ENCODE measurements at places on chromosomes 1 and 21.

GRCh38 chr21:34669149-34669879, 520 bp downstream of the CLIC6 start:
- DNase-seq, result peak; percentile 37

DNA sequence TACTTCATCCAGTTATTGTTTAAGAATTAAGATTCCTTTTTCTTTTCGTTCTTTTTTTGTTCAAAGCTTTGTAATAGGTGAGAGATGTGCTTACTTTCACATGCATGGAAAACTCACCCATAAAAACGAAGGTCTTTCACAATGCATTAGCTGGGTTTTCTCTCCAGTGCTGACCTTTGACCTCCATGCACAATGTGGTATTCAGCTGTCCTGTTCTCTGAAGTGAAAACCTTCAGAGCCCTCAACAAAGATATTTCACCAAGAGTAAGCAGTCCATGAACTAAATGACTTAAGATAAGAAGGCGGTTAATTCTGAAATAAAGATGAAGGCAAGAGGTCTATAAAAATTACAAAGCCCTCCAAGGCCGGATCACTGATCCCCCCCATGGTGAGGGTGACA, 77.1 kb upstream of the IPO9 start:
- no peak for DNase-seq

DNA sequence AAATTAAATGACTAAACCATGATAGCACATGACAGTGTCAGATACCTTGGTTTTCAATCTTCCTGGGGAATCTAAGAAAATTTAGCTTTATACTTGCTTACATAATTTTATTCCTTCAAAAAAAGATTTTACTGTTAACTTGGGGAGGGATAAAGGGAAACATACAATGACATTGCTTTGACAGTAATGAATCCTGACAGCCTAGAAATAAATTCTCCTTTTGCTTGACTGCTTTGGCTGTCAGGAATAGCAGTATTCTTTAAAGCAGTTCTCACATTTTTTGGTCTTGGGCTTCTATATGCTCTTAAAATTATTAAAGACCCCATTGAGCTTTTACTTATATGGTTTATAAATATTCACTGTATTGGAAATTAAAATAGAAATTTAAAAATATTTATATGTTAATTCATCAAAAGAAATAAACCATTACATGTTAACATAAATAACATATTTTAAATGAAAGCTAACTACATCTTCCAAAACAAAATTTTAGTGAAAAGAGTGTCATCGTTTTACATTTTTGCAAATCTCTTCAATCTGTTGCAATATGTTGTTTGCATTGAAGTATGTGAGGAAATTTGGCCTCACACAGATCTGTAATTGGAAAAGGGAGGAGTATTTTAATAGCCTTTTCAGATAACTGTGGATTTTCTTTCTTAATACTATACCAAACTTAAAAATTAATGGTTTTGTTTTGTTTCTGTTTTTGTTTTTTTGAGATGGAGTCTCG, 16.1 kb downstream of the EPHX4 start:
- DNase-seq, result no peak

DNA sequence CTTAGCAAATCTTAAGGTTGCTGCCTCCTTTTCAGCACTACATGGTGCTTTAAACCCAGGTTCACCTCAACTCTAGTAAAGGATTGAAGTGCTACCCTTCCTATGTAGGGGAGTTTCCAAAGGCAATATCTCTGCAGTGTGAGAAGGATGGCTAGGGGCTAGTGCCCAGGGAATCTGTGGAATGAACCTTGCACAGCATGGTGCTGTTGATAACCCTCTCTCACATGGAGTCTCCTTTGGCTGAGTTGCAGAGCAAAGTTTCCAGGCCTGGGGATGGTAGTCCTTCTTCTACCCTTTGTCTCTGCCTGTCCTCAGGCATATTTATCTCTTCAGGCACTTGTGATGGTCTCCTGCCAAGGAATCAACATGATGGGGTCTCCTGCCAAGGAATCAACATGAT, 59.4 kb downstream of the AXDND1 start:
- DNase-seq, result no peak

GRCh38 chr1:10785728-10786638, 10.5 kb downstream of the CASZ1 start:
- no peak for DNase-seq

GRCh38 chr1:53123453-53124140, 18.8 kb downstream of the SLC1A7 start:
- DNase-seq, result no peak

GRCh38 chr1:59927213-59927612, 640 bp upstream of the CYP2J2 start:
- no peak for DNase-seq

DNA sequence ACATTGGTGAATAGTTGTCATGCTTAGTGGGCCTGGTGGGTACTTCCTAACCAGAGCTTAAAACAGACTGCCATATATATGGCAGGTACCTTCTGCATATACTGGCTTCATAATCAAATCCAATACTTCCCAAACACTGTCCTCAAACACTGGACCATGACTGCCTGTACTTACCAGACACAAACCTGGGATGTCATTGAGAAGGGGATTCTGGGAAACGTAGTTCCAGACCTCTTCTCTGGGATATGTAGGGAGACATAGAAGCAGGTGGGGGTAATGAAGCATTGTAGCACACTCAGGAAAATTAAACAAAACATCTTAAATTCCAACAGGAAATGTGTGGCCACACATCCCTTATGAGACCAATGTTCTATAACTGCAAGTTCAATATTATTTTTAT, 76.5 kb upstream of the ADAMTS5 start:
- DNase-seq, result no peak

- DNase-seq, result no peak
These were observed 193.1 kb downstream of the ST6GALNAC3 start for GRCh38 chr1:76267631-76268030.

DNA sequence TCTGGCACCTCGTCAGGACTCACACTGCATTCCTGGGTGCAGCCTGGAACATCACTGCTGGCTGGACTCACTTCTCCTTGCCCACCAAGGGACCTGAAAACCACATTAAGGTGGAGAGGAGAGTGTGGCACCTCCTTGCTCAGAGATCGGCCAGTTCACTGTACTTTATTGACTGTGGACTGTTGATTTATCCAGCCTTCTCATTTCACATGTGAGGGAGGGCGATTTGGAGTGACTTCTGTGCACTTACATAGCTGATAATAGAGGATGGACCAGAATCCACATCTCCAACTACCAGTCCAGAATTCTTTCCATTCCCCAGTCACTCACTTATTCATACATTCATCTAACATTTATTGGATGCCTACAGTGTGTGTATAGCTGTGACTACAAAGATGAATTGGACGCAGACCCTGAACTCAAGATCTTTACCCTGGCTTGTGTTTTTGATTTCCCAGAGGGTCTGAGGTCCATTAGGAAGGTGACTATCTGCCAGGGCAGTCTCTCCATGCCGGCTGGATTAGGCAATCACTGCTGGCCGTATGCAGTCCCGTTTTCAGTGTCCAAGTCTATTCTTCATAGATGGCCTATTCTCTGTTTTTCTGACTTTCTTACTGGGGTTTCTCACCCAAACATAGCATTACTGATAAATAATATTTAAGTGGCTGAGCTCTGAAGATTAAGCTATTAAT, 233.5 kb upstream of the SGIP1 start:
- no peak for DNase-seq

- DNase-seq, result peak; percentile 17
These were observed 30.0 kb upstream of the SDE2 start for GRCh38 chr1:226029093-226029496.

- DNase-seq, result no peak
These were observed 135.2 kb downstream of the NTPCR start for GRCh38 chr1:233085566-233085965.

- DNase-seq, result no peak
These were observed 249.8 kb downstream of the USH2A start for GRCh38 chr1:216173376-216173995.

DNA sequence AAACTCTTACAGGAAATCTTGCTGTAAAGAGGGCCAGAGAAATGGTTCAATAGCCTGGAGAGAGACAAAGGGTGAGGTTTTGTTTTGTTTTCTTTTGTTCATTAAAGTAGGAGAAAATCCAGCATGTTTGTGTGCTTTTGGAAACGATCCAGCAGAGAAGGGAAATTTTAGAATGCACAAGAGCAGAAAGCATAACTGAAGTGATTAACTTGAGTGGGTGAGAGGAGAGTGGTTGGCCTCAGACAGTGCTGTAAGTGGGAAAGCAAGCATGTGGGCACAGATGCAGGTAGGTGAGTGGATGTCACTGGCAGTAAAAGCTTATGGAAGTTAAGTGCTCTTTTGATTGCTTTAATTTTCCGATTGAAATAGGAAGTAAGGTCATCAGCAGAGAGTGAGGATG, 50.2 kb downstream of the EEIG2 start:
- no peak for DNase-seq

DNA sequence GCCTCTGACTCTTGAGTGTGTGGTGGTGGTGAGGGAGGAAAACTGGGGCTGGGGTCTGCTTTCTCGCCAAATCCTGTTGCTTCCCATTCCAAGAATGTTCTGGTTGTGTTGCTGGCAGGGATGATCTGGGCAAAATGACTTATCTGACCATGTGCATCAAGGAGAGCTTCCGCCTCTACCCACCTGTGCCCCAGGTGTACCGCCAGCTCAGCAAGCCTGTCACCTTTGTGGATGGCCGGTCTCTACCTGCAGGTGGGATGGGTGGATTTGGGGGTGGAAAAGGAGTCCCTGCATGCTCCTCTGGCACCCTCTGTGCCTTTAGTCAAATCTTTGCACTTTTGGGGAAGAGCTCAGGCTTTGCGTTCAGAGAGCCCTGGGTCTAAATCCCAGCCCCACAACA, 18.1 kb downstream of the CYP4B1 start:
- DNase-seq, result no peak

- DNase-seq, result no peak
These were observed 43.0 kb downstream of the PLXNA2 start for GRCh38 chr1:208201229-208201628.

- DNase-seq, result no peak
These were observed 173.2 kb downstream of the ROR1 start for GRCh38 chr1:63946866-63947491.

GRCh38 chr1:209710093-209710492, 5.4 kb downstream of the HSD11B1 start:
- DNase-seq, result no peak

DNA sequence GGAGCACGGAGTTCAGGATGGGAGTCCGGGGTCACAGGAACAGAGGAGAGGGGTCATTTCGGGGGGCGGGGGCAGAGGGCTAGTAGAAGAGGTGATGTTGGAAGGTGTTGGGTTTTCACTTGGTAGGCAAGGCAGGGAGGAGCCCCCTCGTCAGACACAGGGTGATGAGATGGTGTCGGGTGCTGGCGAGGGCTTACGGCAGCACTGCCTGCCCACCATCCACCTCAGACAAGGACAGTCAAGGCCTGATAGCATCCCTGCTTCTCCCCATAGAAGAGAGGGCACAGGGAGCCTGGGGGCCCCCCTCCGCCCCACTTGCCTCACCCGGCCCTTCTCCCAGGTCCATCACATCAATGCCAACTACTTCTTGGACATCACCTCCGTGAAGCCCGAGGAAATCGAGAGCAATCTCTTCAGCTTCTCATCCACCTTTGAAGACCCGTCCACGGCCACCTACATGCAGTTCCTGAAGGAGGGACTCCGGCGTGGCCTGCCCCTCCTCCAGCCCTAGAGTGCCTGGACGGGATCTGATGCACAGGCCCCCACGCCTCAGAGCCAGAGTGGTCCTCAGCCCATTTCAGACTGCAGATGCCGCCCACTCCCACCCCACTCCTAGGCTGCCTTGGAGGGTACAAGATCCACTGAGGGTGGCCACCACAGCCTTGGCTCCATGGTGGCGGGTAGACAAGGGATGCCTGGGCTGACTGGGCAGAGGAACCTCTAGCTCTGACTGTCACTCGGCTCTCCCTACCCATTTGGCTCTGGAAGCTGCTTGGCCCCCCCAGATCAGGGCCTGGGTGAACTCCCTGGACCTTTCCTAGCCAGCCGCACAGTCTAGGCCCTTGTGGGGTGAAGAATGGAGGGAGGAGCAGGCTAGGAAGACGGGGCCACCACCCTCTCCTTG, 4.3 kb upstream of the MTFR1L start:
- DNase-seq, result no peak

DNA sequence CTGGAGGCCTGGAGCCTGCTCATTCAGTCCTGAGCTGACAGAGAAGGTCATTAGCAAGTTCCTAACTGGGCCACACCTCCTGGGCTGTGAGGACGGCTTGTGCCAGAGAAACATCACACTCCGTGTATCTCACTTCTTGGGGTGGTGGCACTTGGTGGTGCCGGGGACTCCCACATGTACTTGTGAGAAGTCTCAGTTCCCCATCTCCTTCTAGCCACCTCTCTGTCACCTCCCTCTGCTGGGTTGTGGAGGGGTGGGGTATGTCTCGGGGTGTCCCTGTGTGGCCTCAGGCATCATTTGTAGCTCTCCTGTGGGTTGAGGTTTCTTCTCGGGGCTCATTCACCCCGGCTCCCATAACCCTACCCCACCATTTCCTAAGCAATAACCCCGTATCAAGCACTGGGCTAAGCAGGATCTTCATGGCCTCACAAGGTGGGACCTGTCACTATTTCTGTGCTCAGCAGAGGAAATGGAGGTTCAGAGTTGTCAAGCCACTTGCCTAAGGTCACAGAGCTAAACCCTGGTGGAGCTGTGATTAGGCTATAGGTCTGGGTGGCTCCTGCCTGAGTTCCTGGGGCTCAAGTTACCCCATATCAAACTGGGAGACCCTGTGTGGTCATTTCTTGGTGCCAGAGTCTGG, 62.5 kb downstream of the UBIAD1 start:
- no peak for DNase-seq

- DNase-seq, result no peak
These were observed 109.1 kb upstream of the USH2A start for GRCh38 chr1:216532251-216532798.

DNA sequence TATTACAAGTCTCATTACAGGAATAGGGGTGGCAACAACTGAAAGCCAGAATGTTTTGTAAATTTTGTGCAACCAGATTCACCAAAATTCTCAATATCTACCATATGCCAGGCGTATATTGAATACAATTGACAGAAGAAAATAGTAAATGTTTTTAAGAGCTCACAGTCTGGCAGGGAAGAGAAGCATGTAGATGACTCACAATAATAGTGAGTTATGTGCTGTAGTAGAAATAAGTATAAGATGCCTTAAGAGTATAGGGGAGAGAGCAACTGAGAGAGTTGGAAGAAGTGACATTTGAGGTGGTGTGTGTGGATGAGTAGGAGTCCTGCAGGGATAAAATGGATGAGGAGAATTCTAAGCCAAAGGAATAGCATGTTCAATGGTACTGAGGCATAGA, 170.5 kb upstream of the FGGY start:
- no peak for DNase-seq

GRCh38 chr1:176961678-176962077, 202.8 kb downstream of the ASTN1 start:
- no peak for DNase-seq

GRCh38 chr1:6260961-6261614, at the start of gene GPR153:
TSS of gene GPR153 (minus strand) at chr1:6261098. CDS start at chr1:6254905, 6,193 bp downstream.
- peak; percentile 68 for DNase-seq

GRCh38 chr1:40956407-40956806, 23.1 kb upstream of the CTPS1 start:
- DNase-seq, result no peak

- DNase-seq, result no peak
These were observed 62.9 kb downstream of the NID1 start for GRCh38 chr1:236002025-236002390.

- no peak for DNase-seq
These were observed 54.6 kb downstream of the RAP1GAP start for GRCh38 chr1:21614419-21615115.

All from stimulated activated naive CD8-positive, alpha-beta T cell treated with anti-CD3 and anti-CD28 coated beads, Interleukin-15, Interleukin-2, amounts not matched to agents 100 U/mL and 50 U/mL, for 24 hours (primary cell).